Mammary epithelial cell (primary cell): ENCODE measurements at places on chromosomes 11 and 22. TPM values are rescaled to one million over a fixed set of nuclear protein-coding genes. Genes with fewer than 3 reads are reported as not detected.

The CHADL gene
- 3.3 TPM for total RNA-seq

The CBLIF gene
- total RNA-seq = not detected

The ISX gene
- total RNA-seq = not detected

The LDLRAD3 gene
- 15.3 TPM for total RNA-seq

The TNKS1BP1 gene
- 132 and 208 TPM in 2 replicates for total RNA-seq

The CRYBB1 gene
- not detected in 2 replicates for total RNA-seq

The AIFM3 gene
- 5.0 TPM for total RNA-seq

The ADM2 gene
- total RNA-seq = 30.9 and 53.6 TPM in 2 replicates

The PAX6 gene
- total RNA-seq = 1.0 TPM

The OR6A2 gene
- total RNA-seq = 0.83 TPM

The LRRC56 gene
- 1.2 and 1.4 TPM in 2 replicates for total RNA-seq

The MRGPRX4 gene
- 0.37 and 1.2 TPM in 2 replicates for total RNA-seq

The APOL6 gene
- total RNA-seq = 21.5 TPM

The KCNC1 gene
- not detected for total RNA-seq

The PIWIL4 gene
- 0.33 TPM for total RNA-seq

The SDHD gene
- total RNA-seq = 57.7 and 93.0 TPM in 2 replicates

The ATF4 gene
- 598 and 728 TPM in 2 replicates for total RNA-seq

The TRIM66 gene
- total RNA-seq = 7.0 TPM

The JAM3 gene
- total RNA-seq = 40.7 TPM

The LIF gene
- total RNA-seq = 24.5 and 35.8 TPM in 2 replicates

The CNIH2 gene
- 0.33 TPM for total RNA-seq

The PGR gene
- 0.11 and 0.61 TPM in 2 replicates for total RNA-seq
